ENCODE measurements at places on chromosomes 1 and 21.
A peak's percentile ranks its signal among the peaks of the same experiment; 100 is the strongest.

DNA sequence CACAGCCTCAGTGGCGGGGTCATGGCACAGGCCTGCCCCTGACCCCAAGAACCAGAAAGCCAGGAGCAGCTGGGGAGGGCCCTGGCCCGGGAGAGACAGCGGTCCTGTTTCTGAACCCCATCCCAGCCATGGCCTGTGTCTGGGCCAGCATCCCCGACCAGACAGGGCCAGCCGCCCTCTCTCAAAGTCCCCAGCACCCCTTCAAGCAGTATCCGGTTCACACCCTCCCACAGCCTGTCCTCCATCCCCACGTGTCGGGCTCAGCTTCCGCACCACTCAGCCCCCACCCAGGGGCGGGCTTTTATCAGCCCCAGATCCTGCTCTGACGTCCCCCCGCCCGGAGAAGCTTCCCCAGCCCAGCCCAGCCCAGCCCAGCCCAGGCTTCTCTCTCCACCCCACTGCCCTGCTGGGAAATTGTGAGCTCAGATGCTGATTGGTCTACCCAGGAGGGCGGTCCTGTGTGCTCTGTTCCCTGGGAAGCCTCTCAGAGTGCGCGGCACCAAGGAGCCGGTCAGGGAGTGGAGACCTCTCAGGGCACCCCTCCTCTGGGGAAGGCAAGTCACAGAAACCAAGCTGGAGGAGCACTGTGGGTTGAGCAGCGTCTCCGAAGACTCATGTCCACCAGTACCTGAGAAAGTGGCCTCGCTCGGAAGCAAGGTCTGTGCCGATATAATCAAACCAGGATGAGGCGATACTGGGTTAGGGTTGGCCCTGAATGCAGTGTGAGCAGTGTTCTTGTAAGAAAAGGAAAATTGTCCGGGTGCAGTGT, 4.7 kb upstream of the FAAP20 start:
- peak; percentile 74 for DNase-seq

- no peak for DNase-seq
Observed at GRCh38 chr1:94199398-94199797, 38.0 kb downstream of the ARHGAP29 start.

GRCh38 chr1:179300112-179300511, 6.5 kb downstream of the SOAT1 start:
- no peak for DNase-seq

DNA sequence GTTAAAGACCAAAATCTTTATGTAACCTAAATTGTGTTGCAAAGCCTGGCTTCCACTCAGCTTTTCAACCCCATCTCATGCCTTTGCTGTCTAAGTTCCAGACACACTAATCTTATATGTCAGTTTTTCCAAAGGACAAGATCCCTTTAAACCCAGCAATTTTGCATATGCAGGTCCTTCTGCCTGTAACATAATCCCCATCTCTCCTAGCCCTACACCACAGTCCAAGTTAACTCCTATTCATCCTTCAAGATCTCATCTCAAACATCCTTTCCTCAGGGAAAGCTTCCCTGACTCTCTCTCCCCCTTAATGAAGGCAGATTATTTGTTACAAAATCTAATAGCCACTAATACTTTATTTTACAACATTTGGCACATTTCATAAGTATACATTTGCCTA, 366.3 kb downstream of the PLPP3 start:
- no peak for DNase-seq

- DNase-seq, result peak; percentile 3
Observed at GRCh38 chr21:27802816-27803475, 836.1 kb upstream of the ADAMTS5 start.

- no peak for DNase-seq
Observed at GRCh38 chr1:212485913-212486618, 53.3 kb downstream of the NENF start.

GRCh38 chr1:10189659-10190058, 20.7 kb upstream of the KIF1B start:
- no peak for DNase-seq

- DNase-seq, result no peak
Observed at GRCh38 chr1:246815693-246816270, 91.6 kb downstream of the SCCPDH start.

- no peak for DNase-seq
Observed at GRCh38 chr1:67159233-67159632, 7.0 kb upstream of the IL23R start.

GRCh38 chr1:93620172-93620840, 61.3 kb downstream of the BCAR3 start:
- no peak for DNase-seq

- DNase-seq, result no peak
Observed at GRCh38 chr1:223824287-223824686, 21.5 kb downstream of the TP53BP2 start.

DNA sequence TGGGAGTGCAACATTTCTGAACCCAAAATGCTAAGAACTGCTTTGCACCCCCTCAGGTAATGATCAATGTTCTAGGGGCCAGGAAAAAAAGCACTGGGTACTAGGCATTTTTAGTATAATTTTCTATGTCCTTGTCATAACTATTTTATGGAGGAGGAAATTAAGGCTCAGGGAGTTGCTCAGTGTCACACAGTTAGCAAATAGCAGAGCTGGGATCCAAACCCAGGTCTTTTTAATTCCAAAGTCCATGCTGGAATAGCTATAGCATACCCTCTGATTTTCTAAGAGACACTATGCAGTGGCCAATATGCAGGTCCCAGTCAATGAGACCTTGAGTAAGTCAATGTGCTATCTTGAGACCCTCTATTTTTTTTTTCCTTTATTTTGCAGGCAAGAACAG, 394.5 kb upstream of the USP24 start:
- no peak for DNase-seq

All from frontal cortex (tissue), 4 donors.